Cerebellar nuclear complex (tissue), 1 donor: ENCODE measurements at places on chromosomes 11 and 22.

GRCh38 chr11:119710417-119710816 lies 18.6 kb downstream of the NECTIN1 start:
- no peak for DNase-seq

- no peak for DNase-seq
These were observed 7.6 kb downstream of the MS4A3 start for GRCh38 chr11:60064111-60064510.

DNA sequence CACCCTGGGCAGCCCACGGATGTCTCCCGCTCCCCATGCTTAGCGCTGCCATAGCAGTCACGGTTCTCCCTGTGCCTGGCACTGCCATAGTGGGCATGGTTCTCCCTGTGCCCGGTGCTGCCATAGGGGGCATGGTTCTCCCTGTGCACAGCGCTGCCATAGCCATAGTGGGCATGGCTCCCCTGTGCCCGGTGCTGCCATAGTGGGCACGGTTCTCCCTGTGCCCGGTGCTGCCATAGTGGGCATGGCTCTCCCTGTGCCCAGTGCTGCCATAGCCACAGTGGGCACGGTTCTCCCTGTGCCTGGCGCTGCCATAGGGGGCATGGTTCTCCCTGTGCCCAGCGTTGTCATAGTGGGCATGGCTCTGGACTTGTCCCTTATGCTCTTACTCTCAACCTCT lies 19.9 kb upstream of the ARAP1 start:
- DNase-seq, result no peak

- no peak for DNase-seq
These were observed 22.0 kb downstream of the PACSIN2 start for GRCh38 chr22:42992886-42993479.

DNA sequence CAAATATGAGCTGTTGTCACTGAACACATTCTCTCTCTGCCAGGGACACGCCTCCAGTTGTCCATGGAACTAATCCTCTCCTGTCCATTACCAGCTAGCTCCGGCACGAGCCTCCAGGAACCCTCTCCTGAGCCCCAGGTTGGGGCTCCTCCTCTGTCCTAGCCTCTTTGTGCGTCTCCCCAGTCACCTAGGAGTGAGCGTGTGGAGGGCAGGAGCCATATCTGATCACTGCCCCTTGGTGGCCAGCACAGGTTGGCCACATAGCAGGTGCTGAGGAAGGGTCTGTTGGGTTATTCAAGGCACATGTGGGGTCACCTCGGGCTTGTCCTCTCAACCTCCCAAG lies 2.5 kb downstream of the SYVN1 start:
- no peak for DNase-seq

DNA sequence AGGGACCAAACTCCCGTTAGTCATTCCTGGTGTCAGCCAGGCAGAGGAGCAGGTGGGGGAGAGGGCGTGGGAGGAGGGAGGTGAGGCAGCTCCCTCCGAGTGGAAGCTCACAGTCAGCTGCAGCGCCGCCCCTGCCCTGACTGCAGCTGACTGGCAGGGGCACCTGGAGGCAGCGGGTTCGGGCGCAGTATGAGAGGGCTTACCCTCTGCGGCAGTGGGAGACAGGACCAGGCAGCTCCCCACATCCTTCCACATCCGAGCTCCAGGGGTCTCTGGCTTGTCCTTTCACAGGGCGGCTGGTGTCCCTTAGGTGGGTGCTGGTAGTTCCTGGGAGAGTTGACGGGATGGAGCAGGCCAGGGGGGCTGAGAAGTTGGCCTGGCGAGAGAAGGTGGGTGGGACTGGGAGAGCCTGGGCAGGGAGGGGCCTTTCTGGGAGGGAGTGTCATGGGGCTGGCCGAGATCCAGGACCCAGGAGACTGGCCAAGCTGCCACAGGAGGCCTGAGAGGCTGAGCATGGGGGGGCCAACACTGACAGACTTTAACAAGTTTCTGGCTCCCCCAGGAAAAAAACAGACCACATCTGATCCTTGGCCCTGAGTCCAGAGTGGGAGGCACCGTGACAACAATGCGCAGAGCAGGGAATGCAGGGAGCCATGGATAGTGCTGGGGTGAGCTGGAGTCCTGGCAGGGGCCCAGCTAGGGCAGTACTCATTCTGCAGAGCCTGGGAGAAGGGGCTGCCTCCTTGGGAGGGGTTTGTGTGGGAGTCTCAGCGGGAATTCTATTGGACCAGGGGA lies 4.9 kb downstream of the ADORA2A start:
- no peak for DNase-seq

DNA sequence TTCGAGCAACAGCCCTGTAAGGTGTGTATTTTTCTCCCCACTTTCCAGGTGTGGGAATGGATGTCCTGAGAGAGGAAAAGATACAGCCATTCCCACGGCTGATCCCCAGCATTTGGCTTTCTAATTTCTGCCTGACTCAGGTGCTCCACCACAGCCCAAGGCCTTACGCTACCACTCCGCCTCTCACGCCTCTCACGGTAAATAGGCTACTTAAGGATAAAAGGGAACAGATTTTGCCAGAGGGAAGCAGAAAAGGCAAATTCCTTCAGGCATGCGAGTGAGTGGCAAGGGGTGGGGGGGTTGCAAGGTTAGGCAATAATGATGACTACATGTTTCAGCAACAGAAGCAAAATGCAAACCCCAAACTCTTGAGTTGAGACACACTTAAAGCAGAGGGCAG lies 9.2 kb downstream of the PVALB start:
- DNase-seq, result no peak

GRCh38 chr22:41022470-41023298 lies 69.7 kb upstream of the EP300 start:
- DNase-seq, result peak; percentile 9

DNA sequence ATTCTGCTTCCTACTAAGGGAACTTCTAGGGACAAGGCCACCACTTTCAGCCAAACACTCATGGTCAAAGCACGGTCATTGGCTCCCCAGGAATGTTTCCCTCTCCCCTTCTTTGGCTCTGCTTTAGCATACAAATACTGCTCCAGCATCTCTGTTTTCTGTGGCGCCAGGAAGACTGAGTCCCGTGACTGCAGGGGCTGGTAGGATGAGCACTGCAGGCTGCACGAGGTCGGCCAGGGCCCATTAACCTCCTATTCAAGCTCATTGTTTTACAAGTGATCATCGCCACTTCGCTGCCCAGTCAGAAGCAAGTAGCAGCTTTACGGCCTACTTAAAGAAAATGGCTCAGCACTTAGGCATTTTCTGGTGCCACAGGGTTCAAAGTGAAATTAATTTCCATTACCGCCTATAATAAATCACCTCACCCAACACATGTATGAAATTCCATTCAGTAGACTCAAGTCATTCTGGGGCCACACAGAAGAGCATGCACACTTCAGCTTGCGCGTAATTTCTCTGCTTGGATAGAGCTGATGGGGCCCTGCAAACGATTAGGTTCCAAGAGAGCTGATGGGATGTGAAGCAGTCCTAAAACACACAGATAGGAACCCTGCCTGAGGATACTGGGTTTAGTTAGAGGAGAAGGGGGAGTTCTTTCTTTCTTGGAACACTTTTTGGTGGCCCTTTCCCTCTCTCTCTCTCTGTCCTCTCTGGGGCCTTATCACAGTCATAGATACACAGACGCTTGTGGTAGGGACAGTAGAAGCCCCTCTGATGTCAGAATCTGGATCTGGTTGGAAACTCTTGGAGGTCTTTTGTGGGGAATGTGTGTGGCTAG lies 173.7 kb downstream of the KIF18A start:
- no peak for DNase-seq

DNA sequence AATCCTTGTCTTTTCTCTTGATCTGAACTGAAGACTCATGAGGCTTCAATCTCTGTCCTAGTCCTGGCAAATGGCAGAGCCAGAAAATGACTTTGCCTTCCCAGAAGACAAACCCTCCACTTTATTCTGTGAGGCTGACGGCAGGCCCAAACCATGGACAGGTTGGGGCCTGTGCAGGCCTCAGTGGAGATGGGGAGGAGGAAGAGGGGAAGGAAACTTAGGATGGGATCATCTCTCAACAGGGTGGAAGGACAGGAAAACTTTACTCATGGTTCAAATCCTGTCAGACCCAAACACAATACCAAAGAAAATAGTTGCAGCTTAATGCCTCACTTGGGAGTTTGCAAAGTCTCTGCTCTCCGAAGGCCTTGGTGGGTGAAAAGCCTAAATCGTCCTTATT lies 9.8 kb downstream of the RPL27A start:
- no peak for DNase-seq

DNA sequence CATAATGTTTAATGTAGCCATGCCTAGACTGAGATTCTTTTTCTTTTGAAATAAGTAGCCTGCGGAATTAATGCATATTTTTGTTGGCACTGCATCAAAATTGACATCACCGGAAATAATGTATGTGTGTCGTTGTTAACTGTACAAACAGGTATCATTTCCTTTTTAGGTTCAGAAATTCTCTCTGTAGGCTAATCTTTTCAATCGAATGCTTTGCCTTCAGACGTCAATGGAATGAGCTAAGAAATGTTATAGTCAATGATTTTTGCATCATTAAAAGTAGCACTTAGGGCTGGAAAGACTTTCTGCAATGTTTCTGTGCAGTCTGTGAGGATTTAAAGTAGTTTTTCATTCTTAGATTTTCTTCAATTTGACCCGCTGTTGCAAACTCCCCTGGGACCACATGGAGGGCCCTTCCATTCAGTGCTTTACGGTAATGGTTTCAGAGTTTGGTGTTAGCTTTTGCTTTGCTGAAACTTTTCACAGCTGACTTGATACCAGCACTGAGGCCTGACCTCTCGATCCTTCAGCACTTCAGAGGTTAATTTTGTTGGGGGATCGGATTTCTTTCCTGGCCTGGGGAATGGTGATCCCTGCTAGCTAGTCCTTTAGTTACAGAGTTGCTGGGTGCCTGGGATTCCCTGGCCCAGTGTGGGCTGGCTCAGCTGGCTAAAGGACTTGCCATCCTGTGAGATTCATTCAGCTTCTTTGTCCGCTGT lies 137.8 kb downstream of the DBX1 start:
- DNase-seq, result no peak

DNA sequence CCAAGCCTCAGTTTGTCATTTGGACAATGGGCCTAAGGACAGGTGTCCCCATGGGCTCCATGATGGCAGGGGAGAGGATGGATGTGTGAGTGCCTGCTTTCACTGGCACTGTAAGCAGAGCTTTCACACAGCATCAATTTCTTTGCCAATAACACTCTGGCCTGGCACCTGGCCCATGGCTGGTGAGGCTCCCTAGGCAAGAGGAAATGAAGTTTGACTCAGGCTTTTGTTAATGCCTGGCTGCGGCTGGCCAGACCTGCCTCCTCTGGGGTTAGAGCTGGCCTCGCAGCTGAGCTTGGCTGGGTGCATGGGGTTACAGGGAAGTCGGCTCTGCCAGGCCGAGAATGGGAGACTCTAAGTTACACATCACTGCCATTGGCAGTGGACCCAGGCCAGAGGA lies 30.0 kb upstream of the SEZ6L start:
- no peak for DNase-seq

GRCh38 chr11:58003036-58003435 lies 20.6 kb upstream of the OR9Q1 start:
- DNase-seq, result no peak

DNA sequence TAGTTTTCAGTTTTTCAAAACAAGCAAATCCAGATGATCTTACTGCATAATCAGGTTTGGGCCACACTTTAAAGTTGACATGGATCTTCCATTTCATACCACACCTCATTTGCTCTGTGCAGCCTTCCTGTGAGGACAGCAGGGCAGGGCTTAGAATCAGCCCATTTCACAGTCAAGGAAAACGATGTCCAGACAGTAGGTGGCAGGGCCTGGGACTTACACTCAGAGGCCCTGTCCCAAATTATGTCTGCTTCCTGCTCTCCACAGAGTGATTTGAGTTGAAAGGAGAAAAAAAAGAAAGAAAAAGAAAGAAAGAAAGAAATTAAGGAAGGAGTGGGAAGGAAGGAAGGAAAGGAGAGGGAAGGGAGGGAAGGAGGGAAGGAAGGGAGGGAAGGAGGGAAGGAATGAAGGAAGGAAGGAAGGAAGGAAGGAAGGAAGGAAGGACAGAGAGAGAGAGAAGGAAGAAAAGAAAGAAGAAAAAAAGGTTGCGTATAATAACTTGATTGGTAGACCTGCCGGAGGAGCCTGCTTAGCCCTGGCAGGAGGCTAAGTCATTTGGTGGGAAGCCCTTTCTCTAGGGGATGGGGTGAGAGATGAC lies 23.6 kb downstream of the TSKU start:
- DNase-seq, result no peak

- no peak for DNase-seq
These were observed 105.7 kb upstream of the ANO1 start for GRCh38 chr11:69972351-69972802.

- DNase-seq, result no peak
These were observed 9.4 kb downstream of the INPPL1 start for GRCh38 chr11:72233773-72234513.

- DNase-seq, result no peak
These were observed 120.9 kb upstream of the ZC3H12C start for GRCh38 chr11:109972181-109972715.

DNA sequence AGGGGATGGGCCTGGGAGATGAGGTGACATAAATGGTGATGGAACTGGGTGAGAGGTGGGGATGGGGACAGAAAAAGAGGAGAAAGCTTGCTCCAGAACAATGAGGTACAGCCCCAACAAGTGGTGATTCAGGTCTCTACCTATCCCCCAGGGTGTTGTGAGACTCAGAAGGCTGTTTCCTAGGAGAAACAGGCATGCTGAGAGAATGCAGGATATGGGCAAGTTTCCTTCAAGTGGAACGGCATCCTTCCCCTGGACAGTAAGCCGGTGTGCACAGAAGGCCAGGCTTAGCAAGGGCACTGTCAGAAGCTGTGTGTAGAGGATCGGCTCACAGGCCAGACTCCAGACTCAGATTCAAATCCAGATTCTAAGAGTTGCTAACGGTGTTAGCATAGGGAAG lies 34.1 kb upstream of the CRTAM start:
- DNase-seq, result no peak

DNA sequence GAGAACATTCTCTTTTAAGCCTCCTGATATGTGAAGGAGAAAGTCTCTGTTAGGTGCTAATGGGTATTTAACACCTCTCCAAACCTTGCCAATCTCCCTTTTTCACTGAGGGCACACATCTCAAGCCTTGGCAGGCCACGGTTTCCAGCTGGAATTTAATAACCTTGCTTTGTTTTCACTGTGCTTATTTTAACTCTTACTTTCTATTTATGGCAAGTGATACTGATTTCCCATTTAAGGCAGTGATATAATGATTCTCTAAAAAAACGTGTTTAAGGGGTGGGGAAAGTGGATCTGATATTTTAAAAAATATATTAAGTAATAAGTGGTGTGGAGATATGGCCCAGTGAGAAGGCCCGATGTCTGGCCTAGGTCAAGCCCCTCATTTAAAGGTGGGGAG lies 1.1 kb upstream of the RASD2 start:
- DNase-seq, result no peak

DNA sequence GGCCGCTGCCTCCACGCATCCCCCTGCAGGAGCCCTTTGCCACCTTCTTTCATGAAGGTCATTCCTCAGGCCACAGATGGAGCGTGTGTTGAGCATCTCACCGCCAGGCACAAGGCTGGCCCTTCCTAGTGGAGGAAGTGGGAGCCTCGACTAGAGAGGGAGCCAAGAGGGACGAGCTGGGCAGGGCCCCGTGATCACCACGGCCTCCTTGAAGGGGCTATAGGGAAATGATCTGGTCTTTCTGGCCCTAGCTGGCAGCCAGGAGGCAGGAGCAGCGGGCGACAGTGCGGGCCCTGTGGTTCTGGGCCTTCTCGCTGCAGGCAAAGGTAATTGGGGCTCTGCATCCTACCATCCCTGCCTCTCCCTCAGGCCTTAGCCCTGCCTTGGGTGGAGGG lies 49.1 kb downstream of the PISD start:
- DNase-seq, result no peak

- DNase-seq, result no peak
These were observed 3.4 kb upstream of the NUDT8 start for GRCh38 chr11:67632982-67633755.

GRCh38 chr11:69183613-69184012 lies 27.9 kb downstream of the SMIM38 start:
- DNase-seq, result no peak

- no peak for DNase-seq
These were observed 150.9 kb upstream of the TTC12 start for GRCh38 chr11:113163291-113164030.
